Trophoblast cell (in vitro differentiated cells and primary cell): ENCODE measurements at places on chromosomes 7 and 10.

DNA sequence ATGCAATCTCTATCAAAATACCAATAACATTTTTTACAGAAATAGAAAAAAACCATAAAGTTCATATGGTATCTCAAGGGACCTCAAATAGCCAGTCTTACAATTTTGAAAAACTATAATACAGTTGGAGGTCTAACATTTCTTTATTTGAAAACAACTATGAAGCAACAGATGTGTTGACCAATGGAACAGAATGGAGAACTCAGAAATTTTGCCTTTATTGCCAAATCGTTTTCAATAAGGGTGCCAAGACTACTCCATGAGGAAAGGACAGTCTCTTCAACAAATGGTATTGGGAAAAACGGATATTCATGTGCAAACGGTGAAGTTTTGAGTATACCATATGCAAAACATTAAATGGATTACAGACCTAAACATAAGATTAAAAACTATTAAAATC, 470.8 kb upstream of the DPP6 start:
- no peak overlapping the region for H3K4me3 ChIP-seq
- H3K27ac ChIP-seq = no peak overlapping the region
- no peaks in the 10 kb centered on the region for H3K27me3 ChIP-seq
- H3K4me1 ChIP-seq = no peaks in the 10 kb centered on the region
- no peaks in the 10 kb centered on the region for H3K36me3 ChIP-seq
- no peak for DNase-seq

DNA sequence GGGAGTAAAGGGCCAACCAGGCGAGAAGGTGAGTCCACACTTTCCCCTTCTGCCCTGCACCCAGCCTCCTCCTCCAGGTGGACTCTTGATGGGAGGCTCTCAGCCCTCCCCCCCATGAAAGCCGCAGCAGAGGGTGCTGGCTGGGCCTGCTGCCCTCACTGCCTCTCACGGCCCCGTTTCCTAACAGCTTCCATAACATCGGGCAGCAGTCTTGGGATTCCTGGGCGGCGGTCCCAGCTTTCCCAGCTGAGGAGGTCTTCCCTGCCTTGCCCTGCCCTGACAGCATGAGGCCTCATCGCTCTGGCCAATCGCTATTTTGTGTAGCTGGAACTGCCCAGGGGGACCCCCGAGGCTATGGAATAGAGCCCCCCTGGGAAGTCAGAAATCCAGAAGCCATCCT, 76.3 kb downstream of the COL13A1 start:
- H3K27me3 ChIP-seq = no peaks in the 10 kb centered on the region
- DNase-seq = no peak
- H3K27ac ChIP-seq = no peak overlapping the region
- H3K36me3 ChIP-seq = no peaks in the 10 kb centered on the region
- H3K4me1 ChIP-seq = no peaks in the 10 kb centered on the region

DNA sequence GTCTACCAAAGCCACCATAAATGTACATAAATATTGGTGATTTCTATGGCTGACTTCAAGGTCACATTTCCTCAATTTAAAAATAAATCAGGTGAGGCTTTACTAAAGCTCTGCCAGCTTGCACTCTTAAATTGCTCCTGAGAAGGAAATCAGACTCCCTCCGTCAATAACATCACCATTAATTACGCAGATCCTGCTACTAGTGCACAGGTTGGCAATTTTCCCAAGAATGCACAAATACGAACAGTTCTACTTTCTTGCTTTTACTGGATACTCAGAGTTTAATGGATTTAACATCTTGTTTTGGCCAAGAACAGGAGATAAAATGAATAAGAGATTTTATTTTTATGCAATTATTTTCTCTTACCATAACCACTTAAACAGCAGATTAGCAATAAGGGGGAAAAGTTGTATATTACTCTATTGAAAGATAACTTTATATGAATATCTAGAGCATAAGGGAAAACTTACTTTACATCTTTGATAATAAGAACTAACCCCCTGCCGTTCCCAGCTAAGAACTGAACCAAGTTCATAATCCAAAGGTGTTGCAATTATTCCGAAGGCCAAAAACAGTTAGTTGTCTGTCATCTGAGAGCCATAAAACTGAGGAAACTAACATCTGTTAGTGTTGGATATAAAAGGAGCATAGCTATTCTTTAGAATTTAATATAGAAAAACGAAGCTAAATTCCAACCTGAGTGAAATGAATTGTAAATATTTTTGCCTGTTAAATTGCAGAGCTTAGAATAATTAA, 140.5 kb downstream of the TWIST1 start:
- H3K27ac ChIP-seq = no peak overlapping the region
- no peaks in the 10 kb centered on the region for H3K4me1 ChIP-seq
- H3K4me3 ChIP-seq = no peak overlapping the region
- H3K27me3 ChIP-seq = no peaks in the 10 kb centered on the region
- H3K36me3 ChIP-seq = no peaks in the 10 kb centered on the region

DNA sequence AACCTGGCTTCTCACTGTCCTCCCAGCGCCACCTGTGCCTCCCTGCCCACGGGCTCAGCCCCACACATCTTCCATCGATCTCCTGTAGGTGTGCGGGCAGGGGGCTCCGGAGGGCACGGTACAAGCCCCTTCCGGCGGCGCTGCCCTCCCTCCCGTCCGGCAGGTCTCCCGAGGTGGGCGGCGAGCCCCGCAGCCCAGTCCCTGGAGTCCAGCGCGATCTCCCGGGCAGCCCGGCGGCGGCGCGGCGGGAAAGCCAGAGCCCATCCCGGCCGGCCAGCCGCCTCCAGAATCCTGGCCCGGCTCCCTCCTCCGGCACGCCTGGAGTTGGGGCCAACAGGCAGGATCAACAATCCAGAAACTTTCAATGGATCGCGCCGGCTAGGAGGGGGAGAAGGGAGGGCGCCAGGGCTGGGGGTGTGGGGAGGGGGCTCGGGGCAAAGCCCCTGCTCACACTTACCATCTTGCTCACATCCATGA, 100.1 kb downstream of the HIP1 start:
- no peaks in the 10 kb centered on the region for H3K27me3 ChIP-seq
- H3K36me3 ChIP-seq = no peaks in the 10 kb centered on the region
- peak overlapping the region; percentile 28 for H3K27ac ChIP-seq
- peak overlapping the region; percentile 72 for H3K4me3 ChIP-seq

DNA sequence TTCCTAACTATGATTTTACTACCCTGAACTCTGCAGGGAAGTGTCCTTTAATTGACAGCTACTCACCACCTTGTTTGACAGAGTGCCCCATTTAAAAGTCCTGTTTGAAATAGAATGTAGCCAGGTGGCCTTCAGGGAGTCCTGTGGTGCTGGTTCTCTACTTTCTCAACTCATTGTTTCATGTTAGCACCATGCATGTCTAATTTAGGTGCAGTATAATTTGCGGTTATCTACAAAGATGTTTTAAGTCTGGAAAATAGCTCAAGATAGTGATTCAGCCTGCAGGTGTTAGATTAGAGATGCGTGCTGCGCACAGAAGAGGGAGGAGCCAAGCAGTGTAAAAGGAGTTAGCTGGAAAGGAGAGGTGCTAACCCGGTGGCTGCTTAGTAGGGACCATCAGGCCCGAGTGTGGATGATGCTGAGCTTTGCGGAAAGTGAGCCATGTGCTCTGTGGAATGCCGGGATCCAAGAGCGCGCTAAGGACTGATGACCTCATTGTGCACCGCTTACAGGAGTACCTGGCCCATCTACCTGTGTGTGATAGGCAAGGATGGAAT, 1.2 kb downstream of the CCM2 start:
- H3K4me3 ChIP-seq = no peak overlapping the region
- H3K4me1 ChIP-seq = peaks cover 5% of the 10 kb centered on the region

DNA sequence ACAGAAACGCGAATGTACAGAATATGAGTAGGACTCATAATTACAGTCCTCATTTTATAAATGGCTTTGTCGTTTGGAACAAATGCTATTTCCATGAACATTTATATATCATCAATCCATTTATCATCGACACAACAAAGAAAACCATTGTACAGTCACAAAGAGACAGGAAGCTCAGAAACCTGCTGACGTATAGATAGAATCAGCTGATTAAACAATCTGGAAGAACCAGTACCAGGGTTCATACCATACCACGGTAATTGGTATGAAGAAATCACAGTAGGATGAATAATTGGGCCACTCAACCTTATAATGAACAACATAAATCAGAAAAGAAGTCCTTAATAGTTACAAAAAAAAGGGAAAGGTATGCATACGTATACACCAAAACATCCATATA, 295.0 kb downstream of the PARD3 start:
- no peak overlapping the region for H3K27ac ChIP-seq
- peak; percentile 92 for DNase-seq
- no peaks in the 10 kb centered on the region for H3K27me3 ChIP-seq
- H3K36me3 ChIP-seq = no peaks in the 10 kb centered on the region

GRCh38 chr7:151271699-151272355, 23.3 kb upstream of the SMARCD3 start:
- H3K4me3 ChIP-seq = no peak overlapping the region
- no peaks in the 10 kb centered on the region for H3K36me3 ChIP-seq
- H3K27me3 ChIP-seq = peaks cover 4% of the 10 kb centered on the region
- no peak overlapping the region for H3K27ac ChIP-seq
